Activated T-helper 9 cell treated with anti-CD3 and anti-CD28 coated beads, Interleukin-2, amount 50 U/mL, for 16 hours (primary cell): ENCODE measurements at places on chromosomes 2 and 18.

DNA sequence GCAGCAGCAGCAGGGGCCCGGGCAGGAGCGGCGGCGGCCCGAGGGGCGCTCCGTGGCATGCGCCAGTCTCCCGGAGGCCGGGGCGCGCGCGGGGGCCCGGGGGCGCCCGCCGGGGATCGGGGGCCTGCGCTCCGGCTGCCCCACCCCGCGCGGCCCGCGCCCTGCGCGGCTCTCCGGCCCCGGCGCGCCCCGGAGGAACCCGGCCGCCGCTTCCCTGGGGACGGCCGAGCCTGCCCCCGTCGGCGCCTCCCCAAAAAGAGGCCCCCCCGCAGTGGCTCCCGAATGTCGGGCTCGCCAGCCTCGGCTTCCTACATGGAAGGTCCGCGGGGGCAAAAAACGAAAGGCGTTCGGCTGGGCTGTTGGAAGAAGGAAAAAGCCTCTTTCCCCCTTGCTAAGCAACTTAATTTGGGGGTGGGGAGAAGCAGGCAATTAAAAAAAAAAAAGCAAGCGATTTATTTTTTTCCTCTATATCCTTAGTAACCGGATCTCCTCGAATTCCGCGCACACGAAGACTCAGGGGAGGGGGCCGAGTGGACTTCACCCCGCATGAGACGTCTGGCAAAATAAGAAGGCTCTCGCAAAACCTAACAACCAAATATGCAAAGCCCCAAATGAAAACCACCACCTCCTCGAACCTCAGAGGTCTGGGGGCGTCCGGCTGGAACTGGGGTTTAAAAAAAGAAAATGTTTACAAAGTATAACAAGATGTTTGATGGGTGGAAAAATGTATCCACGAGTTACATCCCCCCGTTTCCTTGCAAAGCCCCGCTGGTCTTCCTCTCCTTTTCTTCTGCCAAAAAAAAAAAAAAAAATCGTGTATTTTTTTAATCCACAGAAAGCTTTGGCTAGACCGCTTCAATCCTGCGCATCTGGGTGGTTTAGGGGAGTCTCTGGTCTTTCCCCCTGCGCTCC lies at the start of gene SMAD7:
Gene SMAD7 (minus strand): TSS at position 430 of the 912 bp plus-strand sequence. CDS start 541 bp downstream, outside the sequence.
- no peak for DNase-seq

- DNase-seq: no peak
Observed at GRCh38 chr2:187419808-187420207, 28.2 kb downstream of the CALCRL start.

GRCh38 chr2:42954227-42954962 lies 162.0 kb upstream of the HAAO start:
- DNase-seq: no peak

DNA sequence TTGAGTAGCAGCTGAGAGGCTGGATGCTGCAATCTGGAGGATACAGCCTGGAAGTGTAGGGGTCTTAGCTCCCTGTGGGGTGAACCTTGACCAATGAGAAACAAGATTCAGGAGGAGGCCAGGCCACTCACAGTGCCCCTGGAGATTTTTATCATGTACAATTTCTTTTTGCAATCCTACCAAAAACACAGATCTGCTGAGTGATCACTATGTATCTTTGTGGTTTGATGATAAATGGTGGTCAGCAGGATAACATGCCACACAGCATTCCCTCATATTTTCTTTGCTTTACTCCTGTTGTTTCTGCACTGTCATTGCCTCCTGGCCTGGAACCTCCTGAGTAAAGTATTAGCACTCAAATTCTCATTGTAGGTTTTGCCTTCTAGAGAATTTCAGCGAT lies 357.9 kb downstream of the THSD7B start:
- no peak for DNase-seq

DNA sequence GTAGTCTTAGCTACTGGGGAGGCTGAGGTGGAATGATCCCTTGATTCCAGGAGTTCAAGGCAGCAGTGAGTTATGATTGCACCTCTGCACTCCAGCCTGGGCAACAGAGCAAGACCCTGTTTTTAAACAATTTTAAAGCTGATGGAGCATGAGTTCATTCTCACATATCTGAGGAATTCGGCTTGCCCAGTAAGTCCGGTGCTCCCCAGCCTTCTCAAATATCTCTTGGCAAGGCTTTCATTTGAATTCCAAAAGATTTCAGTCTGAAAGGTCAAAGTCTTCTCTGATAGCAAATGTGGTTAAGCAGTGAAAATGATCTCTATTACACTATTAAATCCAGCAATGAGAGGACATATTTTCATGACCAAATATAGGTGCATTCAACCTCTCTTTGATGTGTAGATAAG lies 27.9 kb downstream of the PIEZO2 start:
- no peak for DNase-seq

DNA sequence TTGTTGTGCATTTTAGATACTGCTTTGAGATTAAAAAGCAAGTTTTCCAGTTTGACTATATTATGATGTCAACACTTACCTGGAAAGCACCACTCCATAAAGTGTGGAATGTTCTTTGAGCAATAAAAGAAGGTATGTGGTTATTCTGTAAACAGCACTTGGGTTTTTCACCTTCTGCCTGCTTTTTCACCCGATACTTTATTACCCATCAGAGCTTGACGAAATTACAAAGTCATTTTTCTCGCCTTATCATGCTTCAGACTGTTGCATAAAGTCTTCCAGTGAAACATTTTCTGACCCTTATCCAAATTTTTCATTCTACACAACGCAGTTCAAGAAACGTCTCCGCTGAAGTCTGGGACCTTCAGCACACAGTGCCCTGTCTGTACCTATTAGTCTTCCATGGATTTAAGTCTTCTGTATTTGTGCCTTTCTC lies 25.2 kb downstream of the CAB39 start:
- DNase-seq: no peak

GRCh38 chr18:70385474-70385873 lies 96.6 kb downstream of the SOCS6 start:
- DNase-seq: no peak

- DNase-seq: no peak
Observed at GRCh38 chr2:44283116-44283666, 7.9 kb downstream of the SLC3A1 start.

DNA sequence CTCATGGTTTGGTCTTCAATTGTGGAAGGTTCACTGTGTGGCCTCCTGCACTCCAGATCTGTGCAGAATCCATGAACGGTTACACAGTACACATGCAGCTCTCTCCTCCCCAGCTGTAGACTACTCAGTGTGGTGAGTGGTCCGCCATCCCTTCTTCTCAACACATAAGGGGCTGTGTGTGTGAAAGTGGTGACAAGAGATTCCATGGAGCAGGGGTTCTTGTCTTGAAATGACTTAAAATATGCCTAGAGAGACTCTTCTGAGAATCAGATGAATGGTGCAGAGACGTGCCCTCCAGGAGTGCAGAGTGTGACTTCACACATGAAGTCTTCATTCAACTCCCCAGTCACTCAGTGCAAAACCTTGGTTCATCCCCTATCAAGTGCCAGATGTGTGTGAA lies 151.0 kb upstream of the COPS8 start:
- no peak for DNase-seq

GRCh38 chr2:39379643-39380524 lies 57.2 kb downstream of the MAP4K3 start:
- DNase-seq: no peak

DNA sequence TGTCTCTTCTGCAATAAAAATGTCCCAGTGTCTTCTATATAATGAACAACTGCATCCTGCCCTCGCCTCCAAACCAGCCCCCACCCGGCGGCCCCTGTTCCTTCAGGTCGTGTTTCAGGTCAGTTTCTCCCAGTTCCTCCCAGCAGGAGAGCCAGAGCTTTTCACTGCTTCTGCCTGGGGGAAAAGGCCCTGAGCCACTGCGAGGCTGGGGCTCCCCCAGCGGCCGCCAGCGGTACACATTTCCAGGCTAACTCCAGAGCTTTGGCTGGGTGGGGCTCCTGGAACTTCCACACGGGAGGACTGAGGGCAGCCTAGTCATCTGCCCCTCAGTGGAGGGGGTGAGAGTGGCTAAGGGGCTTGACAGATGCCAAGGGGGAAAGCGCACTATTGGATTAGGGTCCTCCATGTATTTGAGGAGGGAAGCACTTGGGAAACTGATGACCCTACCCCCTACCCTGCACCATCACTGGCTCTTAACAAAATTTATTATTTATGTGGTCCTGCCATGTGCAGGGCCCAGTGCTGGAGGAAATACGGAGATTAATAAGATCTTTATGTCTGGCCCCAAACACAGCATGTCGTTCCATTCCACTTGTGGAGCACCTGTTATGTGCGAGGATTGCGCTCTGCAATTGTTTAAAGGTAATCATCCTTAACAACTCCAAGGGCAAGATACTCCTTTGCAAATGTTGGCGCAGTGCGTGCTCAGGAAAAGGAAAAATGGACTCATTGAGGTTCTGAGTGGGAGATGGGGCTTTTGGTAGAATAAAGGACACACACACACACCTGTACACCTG lies 17.3 kb upstream of the CYS1 start:
- no peak for DNase-seq

- no peak for DNase-seq
Observed at GRCh38 chr2:157465554-157465953, 21.7 kb upstream of the CYTIP start.

DNA sequence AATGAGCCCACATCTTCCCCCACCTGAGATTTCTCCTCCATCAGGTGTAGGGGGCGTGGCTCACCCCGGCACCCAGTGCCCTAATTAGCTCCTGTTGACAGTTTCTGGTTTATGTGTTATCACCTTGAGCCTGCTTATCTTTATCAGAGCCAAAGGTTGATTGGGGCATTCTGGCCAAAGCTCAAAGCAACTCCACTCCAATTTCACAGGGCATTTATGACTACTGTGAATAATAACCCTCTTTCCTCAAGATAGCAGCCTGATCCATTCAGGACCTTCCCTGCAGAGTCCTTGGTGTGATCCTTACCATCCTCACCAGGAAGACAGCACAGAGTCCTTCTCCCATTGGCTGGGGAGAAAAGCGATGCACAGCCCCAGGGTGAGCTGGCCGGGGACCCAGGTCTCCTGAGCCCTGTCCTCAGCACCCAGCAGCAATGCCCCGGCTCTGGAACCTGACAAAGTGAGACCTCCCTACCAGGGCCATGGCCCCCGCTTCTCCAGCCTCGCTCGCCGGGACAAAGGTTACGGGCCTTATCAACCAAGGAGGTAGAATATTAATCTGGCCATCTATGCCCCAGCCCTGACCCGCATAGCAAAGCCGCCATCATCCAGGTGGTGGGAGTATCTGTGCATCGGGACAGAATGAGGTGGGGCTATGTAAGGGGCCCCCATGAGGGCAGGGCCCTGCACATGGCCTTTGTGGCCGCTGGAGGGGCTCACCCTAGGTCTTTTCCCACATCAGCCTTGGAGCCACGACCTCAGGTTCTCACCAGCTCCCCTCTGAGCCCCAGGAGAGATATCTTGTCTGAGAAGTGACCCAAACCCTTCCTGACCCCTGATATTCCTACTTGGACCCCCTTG lies 64.5 kb downstream of the ZFP36L2 start:
- no peak for DNase-seq

GRCh38 chr18:47150824-47151366 lies 595 bp upstream of the HDHD2 start:
- no peak for DNase-seq

- DNase-seq: no peak
Observed at GRCh38 chr18:45997700-45998151, 30.6 kb upstream of the EPG5 start.

GRCh38 chr2:240298803-240299709 lies 136.4 kb upstream of the GPC1 start:
- DNase-seq: no peak

DNA sequence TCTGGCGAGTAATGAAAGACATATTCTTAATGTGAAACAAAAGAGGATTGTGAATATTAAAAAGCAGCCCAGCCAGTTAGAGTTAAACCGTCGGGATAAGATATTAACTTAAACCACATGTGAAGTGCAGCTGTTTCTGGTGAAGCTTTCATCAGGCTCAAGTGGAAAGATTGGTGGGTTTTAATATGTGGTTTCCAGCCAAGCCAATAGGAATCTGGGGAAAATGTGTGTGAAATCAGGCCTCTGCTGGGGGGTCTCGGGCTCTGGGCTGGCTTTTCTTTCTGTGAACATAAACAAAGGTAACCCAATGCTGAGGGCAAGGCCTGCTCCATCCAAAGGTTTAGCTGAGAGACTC lies 279.6 kb downstream of the SLC4A3 start:
- no peak for DNase-seq

GRCh38 chr2:21314322-21314835 lies 190.6 kb downstream of the TDRD15 start:
- no peak for DNase-seq

DNA sequence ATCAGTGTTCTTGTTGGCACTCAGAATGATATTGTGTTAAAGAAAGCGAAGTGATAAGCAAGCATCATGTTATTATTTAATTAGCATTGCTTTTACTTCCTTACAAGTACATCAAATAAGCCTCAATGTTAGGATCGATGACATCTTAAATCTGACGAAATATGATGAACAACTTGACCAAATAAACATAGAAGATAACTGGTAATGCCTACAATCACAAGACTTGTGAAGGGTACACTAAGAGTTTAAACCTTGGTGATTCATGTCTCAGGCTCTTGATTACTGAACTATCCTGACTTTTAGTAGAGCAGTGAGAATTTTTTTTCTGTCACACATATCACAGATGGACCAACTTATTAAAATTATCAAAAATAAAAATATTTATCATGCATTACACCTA lies 500.8 kb upstream of the ZEB2 start:
- DNase-seq: no peak

GRCh38 chr2:102020596-102021170 lies 28.9 kb downstream of the IL1R2 start:
- DNase-seq: peak; percentile 77

DNA sequence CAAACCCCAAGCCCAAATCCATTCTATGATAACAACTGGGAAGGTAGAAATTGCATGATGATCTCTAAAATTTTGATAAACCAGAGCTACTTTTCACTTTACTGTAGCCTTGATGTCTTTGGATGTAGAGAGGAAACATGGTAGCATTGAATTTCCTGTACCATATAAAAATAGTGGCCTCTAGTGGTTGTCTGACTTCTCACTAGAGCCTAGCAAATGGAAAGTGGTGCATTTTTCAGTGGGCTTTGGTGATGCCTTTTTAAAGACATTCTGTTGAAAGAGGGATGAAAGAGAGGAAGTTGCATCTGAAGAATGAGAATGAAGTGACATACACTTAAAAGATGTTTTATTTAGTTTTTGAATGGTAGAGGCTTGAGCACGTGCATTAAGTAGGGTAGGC lies 662.2 kb downstream of the XIRP2 start:
- DNase-seq: no peak

DNA sequence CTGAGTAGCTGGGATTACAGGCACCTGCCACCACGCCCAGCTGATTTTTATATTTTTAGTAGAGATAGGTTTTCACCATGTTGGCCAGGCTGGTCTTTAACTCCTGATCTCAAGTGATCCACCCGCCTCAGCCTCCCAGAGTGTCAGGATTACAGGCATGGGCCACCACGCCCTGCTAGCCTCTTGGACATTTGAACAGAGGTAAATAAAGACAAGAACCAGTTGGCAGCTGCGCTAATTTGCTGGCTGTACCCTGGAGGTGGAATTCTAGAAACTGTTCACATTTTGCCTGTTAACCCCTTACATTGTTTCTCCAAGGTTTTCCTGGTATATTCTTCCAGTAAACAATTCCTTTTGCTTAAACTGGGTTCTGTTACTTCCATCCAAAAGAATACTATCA lies 132.9 kb downstream of the CDH2 start:
- DNase-seq: no peak
